ENCODE measurements at places on chromosomes 3 and 15. TPM values are rescaled to one million over a fixed set of nuclear protein-coding genes. Genes with fewer than 3 reads are reported as not detected.

- DNase-seq, result no peak
Measured at GRCh38 chr3:113912552-113913236, 35.1 kb upstream of the ZDHHC23 start.

- no peak for DNase-seq
Measured at GRCh38 chr3:150371741-150372254, 36.3 kb upstream of the TSC22D2 start.

GRCh38 chr3:27508424-27508823 lies 24.2 kb upstream of the SLC4A7 start:
- no peak for DNase-seq

ZMYND10 gene
- 1.3 TPM for total RNA-seq

- no peak for DNase-seq
Measured at GRCh38 chr15:33135355-33135781, 59.1 kb downstream of the FMN1 start.

DNA sequence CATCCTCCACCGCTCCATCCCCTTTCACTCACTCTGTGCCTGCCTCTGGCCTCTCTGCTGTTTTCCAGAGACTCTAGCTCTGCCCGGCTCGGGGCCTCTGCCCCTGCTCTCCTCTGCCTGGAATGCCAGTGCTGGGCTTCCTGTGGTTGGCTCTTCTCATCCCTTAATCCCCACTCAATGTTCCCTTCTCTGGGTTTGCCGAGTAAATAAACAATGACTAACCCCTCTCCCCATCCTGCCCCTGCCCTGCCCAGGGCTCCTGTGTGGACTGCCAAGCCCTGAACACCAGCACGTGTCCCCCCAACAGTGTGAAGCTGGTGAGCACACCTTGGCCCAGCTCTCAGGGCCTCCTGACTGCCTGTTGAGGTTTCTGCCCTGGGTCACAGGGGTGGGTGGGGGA lies 12.2 kb downstream of the STAB1 start:
- DNase-seq, result no peak

DNA sequence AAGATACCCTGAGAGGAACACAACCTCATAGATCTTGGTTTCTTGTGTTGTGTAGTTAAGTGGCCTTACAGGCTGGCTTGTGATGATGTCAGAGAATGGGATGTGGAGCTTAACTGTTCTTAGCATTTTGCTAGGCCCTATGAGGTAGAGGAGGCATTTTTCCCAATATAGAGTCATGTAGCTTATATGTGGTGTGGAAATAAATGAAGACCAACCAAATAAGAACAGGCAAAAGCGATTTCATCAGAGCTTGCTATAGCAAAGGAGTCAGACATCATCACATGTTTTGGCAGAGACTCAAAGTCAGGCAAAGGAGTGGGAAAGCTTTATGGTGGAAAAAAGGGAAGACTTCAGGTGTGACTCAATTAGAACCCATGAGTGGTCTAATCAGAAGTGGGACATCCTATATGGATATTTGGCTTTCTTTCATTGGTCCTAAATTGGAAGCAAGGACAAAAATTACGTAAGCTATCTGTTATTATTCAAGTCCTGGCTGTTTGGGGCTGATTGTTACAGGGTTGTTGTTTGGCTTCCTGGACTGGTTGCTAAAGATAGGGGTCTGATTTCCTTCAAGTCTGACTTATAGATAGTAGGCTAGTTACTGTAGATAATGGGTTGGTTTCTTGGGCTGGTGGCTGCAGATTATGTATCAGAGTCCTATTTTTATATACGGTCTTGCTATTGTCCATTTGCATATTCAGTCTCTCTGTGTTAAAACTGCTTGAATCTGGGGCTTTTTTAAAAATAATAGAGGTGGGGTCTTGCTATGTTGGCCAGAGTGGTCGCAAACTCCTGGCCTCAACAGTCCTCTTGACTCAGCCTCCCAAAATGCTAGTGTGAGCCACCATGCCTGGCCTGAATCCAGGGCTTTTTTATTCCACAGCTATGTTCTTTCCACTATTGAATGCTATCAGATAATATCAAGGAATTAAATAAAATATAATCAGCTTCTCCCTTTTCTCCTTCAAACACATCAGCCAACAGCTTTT lies 30.3 kb upstream of the SETD2 start:
- DNase-seq, result no peak

GRCh38 chr3:58529516-58530353 lies 7.3 kb downstream of the ACOX2 start:
- DNase-seq, result peak; percentile 86

DNA sequence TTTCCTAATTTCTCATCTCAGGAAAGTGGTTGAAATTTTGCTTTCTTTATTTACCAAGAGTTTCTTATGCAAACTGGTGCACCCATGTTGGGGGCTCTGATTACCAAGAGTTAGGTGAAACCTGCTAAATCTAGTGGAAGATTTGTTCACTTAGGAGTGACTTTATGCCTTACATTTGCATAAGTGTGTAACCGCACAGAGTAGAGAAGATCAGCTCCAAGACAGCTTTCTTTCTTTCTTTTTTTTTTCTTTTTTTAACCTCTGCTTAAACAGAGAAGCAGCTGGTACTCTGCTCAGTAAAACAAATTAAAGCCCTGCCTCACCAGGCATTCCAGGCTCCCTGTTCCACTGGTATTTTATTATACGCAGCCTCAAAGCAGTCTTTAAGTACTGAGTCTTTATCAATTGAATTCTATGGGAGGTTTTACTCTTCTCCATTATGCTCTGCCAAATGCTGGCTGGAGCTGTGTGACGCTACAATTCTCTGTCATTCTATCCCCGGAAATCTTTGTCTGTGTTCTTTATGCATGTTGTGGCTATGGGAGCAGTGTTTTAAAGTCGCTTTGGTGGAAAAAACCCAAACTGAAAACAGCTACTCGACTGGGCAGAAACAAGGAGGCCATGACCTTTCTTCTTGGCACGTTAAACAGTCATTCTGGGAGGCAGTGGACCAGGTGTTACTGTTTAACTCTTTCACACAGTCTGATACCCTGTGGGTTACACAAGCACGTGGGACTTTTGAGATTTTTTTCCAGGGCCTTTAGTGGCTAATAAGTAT lies 55.2 kb upstream of the GBE1 start:
- no peak for DNase-seq

DNA sequence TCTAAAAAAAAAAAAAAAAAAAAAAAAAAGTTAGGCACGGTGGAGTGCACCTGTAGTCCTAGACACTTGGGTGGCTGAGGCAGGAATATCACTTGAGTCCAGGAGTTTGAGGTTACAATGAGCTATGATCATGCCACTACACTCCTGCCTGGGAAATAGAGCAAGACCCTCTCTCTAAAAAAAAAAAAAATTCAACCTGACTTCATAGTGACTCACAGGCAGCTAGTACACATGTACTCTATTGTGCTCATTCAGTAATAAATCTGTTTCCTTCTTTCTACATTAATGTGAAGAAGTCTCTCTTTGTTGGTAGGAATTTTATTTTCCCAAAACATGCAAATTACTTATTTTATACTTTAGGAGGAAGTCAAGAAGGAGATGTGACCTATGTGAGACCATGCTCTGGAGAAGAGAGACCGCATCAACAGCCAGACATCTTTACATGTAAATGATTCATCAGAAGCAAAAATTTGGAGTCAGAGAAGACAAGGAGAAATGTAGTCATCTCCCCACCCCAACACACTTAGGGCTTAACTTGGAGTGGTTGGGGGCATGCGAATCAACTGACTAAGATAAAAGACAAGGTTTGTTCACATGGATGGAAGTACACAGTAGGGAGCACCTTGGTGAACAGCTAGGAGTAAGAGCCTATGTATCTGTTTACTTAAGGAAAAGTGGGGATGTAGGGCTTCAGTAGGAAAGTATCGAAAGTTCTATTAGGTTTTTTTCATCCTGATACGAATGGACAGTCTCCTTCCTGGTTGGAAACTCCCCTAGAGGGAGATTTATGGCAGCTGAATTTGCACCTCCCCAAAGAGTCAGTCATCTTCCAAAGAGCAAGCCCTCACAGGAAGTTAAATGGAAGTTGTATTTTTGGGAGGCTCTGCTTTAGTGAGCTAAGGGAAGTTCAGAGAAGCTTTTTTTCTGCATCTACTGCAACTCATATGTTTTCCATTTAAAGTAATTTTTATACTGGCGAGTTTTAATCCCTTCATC lies 23.0 kb upstream of the NMD3 start:
- no peak for DNase-seq

SOX14 gene
- total RNA-seq, result not detected

DNA sequence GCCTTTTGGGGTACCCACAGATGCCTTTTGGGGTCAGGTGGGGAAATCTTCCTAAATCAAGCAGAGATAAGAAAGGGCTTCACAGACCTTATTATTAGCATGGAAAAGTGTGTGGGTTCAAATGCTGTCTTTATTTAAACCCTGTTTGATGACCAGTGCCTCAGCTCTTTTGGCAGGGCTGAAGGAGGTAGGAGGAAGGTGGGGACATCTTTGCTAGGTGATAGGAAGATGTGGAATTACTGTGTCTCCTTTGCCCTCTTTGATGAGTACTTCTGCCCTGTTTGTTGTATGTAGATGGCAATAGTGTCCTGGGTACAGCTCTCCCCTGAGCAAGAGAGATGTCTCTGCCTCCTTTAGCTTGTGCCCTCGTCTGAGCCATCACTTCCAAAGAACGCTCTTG lies 333.3 kb upstream of the ROPN1 start:
- no peak for DNase-seq

DNA sequence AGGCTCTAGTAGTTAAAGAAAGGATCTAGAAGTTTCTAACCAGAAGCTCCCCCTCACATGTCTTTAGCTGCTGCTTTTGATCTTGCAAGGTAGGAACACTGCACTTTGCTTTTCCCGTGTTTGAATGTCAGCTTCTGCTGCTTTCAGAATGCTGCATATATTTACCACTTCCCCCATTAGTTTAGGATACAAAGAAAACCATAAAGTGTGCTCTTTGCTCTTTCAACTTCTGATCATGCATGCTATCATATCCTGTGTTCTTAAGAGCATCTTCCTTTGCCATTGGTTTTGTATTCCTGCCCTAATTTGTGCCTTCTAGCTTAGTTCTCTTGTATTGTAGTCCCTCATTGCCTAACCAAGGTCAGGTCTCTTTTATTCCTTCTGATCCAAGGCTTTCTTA lies 43.3 kb downstream of the ZNF609 start:
- no peak for DNase-seq

- no peak for DNase-seq
Measured at GRCh38 chr3:55620351-55621025, 133.4 kb upstream of the WNT5A start.

GRCh38 chr3:145865399-145866018 lies 295.5 kb downstream of the PLOD2 start:
- no peak for DNase-seq

GRCh38 chr3:196287440-196288140 lies at the start of gene PCYT1A:
PCYT1A (minus strand) TSS chr3:196287726; CDS start chr3:196270531, 17,195 bp downstream.
- peak; percentile 84 for DNase-seq

DNA sequence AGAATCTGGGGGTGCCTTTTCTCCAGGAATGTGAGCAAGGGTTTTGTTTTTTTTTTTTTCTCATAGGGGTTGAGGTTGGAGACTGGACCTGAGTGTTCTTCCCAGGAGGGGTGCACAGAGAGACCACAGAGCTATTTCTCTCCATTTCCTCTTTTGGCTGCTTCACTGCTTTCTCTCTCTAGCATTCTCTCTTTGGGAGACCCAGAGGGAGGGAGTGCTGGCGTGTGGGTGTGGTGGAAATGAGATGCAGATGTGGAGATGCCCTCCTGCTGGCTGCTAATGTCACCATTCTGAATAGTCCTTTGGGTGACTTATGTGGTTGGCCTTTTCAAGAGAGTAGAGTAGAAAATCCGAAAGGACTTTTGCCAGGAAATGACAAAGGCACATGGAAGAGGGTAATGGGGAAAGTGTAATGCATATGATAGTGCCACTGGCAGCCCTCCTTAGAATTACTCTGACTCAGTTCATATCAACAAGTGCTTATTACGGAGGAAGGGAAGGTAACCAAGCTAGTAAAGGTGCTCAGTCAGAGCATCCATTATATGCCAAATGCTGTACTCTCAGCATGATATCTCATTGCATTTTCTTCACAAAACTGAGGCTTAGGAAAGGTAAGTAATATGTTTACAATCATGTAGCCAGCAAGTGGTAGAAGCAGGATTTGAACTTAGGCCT lies 1.9 kb downstream of the SYN2 start:
- DNase-seq, result no peak

GRCh38 chr3:116191409-116191808 lies 253.9 kb downstream of the LSAMP start:
- DNase-seq, result no peak

NOX5 gene
- not detected for total RNA-seq

GRCh38 chr3:176840641-176841286 lies 356.5 kb downstream of the TBL1XR1 start:
- no peak for DNase-seq

GRCh38 chr3:63351159-63352007 lies 73.3 kb downstream of the SYNPR start:
- DNase-seq, result no peak

DNA sequence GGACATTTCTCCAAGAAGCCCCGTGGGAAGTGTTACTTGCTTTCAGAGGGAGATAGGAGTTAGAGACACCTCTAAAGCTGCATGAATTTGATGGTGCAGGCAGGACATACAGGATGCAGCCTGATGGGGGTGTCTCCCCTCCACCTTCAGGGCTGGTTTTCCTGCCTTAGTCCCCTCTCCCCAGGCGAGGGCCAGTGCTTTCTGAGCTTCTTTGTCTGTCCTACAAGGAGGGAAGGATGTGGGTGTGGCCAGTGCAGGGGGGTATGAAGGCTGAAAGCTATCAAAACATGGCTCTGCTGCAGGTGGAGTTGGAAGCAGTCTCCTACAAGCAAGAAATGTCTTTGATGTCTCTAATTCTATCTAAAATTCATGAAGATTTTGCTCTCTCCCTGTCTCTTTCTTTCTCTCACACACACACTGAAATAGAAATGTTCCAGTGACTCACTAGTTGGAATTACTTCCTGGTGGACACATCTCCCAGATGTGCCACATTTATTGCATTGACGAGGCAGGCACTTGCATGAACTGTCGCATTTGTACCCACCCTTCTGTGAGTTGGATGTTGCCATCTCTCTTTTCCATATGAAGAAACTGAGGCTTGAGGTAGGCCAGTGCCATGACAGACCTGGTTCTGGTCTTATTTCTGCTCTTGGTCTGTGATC lies 13.9 kb upstream of the PODXL2 start:
- no peak for DNase-seq

DNA sequence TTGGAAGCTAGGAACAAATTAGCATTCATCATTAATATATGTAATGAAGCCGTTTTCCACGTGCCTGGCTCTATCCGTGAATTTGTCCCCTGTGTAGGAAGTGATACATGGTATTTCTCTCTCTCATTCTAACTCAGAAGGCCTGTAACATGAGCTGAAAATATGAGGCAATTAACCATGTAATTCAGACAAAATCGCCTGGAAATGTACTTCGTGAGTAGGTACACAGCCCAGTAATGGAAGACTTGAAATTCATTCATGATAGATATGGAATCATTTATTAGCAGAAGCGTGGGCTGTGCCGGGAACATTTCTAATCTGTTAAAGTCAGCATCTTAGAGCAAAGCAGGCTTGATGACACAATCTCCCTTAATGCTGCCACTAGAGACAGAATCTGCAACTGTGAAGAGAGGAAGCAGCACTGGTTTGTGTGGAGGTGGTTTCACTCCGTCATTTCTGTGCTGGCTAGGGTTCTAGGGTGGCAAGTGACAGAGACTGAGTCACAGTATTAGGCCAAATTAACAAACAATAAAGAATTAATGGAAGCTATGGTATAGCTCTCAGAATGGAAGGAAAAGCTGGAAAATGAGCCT lies 225.0 kb upstream of the PROK2 start:
- DNase-seq, result no peak

All from glutamatergic neuron (in vitro differentiated cells).